ENCODE measurements at places on chromosomes 6 and 20. TPM values are rescaled to one million over a fixed set of nuclear protein-coding genes. Genes with fewer than 3 reads are reported as not detected.

DNA sequence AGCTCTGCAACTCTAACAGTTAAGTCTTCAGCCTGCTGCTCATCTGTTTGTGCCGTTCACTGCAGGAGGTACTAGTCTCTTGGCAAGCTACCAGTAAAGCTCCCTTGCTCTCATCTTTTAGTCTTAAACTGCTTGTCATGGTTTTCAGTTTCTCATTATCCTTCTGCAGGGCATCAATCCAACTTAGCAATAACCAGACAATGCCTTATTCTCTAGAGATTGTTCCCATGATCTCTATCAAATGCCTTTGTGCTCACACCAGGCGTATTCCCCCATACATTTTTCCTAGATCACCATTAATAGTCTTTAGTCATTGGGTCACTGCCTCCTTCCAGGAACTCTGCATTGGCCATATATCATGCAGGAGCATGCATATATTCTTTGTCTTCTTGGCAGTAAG is 171.3 kb downstream of the GRM1 start:
- DNase-seq = no peak

GRCh38 chr6:11366183-11366933 is 133.9 kb upstream of the NEDD9 start:
- no peak for DNase-seq

GRCh38 chr20:13718171-13718570 is 66.5 kb downstream of the ESF1 start:
- no peak for DNase-seq

DNA sequence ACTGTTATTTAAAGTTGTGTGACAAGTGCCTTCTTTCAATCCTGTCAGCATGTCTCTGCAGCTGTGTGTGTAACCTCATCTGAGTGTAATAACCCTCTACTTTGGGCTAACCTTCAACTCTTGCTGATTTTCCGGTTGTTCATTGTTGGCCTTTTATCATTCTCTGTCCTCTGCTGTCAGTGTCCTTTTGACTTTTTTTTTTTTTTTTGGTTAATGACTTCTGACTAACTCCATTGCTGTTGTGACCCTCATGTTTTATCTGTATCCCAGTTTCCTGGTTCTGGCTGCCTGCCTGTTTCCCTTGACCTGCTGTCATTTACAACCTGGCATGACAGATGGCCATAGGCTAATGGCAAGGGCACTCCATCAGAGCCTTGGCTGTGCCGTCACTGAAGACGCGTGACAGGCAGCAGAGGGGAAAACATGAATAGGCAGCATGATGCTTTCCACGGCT is 145.7 kb upstream of the MAN1A1 start:
- no peak for DNase-seq

GRCh38 chr6:90136837-90137568 is 159.6 kb downstream of the BACH2 start:
- DNase-seq = no peak

Gene PKIB
- 89.3 TPM for total RNA-seq

Gene OR12D3
- not detected for total RNA-seq

- no peak for DNase-seq
These were observed 118.3 kb downstream of the SLC23A2 start for GRCh38 chr20:4883051-4883450.
